ENCODE measurements at places on chromosomes 3 and 15.

GRCh38 chr3:32819551-32820348 is 2.0 kb downstream of the TRIM71 start:
- no peak for DNase-seq

- DNase-seq = peak; percentile 41
Measured at GRCh38 chr3:123687286-123687685, 102.4 kb upstream of the HACD2 start.

GRCh38 chr3:141308588-141309218 is 59.6 kb upstream of the ZBTB38 start:
- peak; percentile 76 for DNase-seq

DNA sequence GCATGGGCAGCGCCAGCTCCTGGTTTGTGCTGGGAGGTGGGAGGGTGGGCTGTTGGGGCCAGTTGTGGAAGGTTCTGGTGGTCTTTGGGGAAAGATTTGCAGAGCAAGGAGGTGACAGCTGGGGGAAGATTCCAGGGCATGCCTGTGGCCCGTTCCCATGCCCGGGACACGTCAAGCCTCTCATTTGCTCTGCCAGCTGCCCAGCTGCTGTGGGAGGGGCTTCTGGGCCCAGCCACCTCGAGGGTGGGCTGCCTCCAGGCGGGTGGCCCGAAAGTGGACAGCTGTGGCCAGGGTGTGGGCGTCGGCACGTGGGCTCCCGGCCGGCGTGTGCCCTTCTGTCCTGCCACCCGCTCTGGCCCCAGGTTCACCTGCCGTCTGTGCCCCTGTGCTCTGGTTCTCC is 17.2 kb downstream of the PLXNA1 start:
- no peak for DNase-seq

GRCh38 chr3:63963496-63963895 is 51.3 kb upstream of the SCAANT1 start:
- no peak for DNase-seq

GRCh38 chr3:157151151-157151550 is 8.8 kb downstream of the CCNL1 start:
- no peak for DNase-seq

DNA sequence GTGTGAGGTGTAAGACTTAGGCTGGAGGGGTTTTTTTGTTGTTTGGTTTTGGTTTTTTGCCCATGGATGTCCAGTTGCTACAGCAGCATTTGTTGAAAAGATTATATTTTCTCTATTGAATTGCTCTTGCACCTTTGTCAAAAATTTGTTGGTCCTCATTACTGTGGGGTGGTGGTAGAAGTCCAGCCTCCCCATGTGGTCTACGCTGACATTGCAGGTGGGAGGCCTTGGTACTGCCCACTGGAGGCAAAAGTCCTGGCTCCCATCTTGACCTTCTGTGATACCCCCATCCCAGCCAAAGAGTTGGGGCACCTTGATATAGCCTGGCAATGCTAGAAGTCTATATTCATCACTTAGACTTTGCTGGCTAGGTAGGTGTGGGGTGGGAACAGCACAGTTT is 5.4 kb upstream of the RAB6B start:
- no peak for DNase-seq

GRCh38 chr15:83107841-83108181 is 366 bp downstream of the TM6SF1 start:
- peak; percentile 22 for DNase-seq

GRCh38 chr3:195106418-195106906 is 164.5 kb downstream of the XXYLT1 start:
- peak; percentile 68 for DNase-seq

GRCh38 chr3:67622652-67623051 is 31.8 kb downstream of the SUCLG2 start:
- no peak for DNase-seq

DNA sequence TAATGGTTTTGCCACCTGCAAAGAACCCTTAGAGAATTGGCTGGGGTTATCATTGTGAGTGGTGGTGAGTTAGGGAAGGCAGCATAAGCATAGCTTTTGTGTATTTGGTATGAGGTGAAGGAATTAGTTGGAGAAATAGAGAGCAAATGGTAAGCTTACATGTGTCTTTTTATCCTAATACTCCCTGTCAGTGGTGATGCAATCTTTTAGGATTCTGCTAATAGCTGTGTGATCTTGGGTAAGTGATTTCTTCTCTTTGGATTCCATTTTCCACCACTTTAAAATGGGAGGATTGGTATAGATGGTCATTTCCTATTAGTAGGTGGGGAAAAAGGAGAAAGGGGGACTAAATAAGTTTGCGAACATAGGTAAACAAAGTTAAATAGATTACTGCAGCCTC is 30.9 kb downstream of the PIAS1 start:
- no peak for DNase-seq

DNA sequence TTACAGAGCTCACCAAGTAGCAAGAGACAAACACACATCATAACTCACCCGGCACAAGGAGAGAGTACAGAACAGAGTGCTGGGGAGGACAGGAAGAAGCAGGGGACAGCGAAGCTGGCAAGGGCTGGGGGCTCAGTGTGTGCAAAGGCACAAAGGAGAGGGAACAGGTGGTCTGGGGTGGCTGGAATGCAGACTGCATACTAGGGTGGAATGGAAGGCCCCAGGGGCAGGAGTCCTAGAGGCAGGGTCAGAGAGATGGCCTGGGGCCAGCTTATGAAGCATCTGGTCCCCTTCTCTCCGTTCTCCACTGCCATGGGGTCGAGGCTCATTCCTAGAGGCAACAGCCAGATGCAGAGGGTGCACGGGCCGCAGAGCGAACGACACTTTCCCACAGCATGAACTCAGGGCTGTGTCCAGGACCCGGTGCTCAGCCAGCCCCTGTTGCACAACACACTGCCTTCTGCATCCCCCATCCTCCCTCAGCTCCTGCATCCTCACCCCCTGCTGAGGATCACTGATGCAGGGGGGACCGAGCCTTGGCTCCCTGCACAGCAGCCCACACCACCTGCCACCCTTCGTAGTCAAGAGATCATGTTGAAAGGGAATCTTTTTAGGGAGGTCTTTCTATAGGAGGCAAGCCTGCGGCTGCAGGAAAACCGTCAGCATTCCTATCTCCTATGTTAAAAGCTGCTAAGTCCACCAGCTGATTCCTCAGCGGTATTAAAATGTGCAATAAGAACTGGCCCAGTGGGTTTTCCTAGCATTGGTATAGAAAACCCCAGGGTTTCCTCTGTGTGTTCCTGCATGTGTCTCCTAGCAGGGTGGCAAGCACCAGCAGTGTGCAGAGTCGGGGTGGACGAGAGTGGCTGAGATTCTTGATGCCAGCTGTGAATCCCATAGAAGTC is 293.5 kb downstream of the UACA start:
- no peak for DNase-seq

- peak; percentile 34 for DNase-seq
Measured at GRCh38 chr3:189236352-189236751, 64.6 kb downstream of the TPRG1 start.

- DNase-seq = no peak
Measured at GRCh38 chr3:56005196-56005805, 463.0 kb downstream of the ERC2 start.

- DNase-seq = no peak
Measured at GRCh38 chr3:151201051-151201730, 1.8 kb downstream of the GPR171 start.

- DNase-seq = no peak
Measured at GRCh38 chr3:13716540-13717221, 163.2 kb downstream of the WNT7A start.

- no peak for DNase-seq
Measured at GRCh38 chr3:33184863-33185262, 33.7 kb downstream of the SUSD5 start.

- DNase-seq = peak; percentile 73
Measured at GRCh38 chr3:32780735-32781210, 37.0 kb upstream of the TRIM71 start.

DNA sequence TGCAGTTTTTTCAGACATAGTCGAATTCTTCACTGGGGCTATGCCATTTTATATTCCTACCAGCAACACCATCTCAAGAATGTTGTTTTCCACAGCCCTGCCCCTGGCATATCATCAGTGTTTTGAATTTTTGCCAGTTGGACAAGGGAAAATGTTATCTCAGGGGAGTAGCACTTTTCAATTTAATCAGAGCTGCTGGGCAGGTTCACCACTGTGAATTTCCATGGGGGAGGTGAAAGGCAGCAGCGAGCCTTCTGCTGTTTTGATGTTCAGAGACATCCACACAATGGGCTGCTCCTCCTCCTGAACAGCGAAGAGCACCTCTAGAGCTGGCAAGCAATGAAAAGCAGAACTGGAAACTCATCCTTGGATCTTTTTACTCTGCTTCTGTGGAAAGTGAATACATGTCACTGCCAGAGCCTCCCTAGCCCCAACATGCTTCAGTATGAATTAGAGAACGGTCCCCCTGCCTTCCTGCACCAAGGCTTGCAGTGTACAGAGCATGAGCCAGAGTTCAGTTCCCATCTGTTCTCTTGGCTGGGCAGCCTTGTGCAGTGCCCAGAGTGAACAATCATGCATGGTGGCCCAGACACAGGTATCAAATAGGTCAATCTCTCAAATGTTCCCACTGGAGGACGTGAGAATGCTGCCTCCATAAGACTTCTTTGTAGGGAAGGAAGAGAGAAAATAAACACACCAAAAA is 56.1 kb upstream of the RAD18 start:
- DNase-seq = no peak

DNA sequence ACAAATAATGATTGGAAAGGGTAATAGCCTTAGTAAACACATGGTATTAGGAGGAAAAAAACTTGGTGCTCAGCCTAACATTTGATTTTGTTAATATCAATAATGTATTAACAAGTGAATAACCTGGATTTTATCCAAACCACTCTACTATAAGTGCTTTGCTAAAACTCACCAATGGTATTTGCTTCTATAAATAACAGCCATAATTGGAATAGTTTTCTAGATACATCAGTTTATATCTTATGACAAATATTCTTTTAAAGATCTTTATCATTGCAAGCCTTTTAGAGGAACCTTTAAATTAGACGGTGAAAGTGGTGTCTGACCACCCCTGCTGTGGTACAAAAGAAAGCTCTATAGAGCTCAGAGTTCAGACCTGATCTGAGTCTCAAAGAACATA is 123.9 kb downstream of the SHOX2 start:
- DNase-seq = no peak

DNA sequence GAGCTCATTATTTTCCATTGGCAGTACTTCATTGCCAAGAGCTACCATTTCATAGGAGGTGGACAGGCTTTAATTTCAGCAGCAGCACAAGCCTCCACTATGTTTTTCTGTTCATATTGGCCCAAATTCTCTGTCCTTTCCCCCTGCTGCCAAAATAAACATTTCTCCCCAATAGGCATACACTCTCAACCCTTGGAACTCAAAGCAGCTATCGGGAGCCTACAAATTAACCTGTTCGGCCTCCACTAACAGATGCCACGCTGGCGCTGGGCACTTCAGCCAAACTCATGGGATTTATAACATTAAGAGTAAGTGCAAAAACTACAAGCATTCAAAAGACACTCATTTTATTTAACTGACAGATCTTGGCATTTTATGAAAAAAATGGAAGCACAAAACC is 95.7 kb downstream of the NSUN3 start:
- no peak for DNase-seq

- no peak for DNase-seq
Measured at GRCh38 chr15:94130504-94130903, 100.9 kb upstream of the MCTP2 start.

- no peak for DNase-seq
Measured at GRCh38 chr3:54122324-54123002, at the start of gene CACNA2D3. TSS of gene CACNA2D3 (plus strand) at chr3:54122552.

GRCh38 chr3:121567649-121568048 is at the start of gene ARGFX:
TSS of gene ARGFX (plus strand) at chr3:121567949. CDS start at chr3:121570714, 2,765 bp downstream.
- DNase-seq = no peak

- DNase-seq = no peak
Measured at GRCh38 chr3:58198362-58198761, 12.4 kb downstream of the DNASE1L3 start.

DNA sequence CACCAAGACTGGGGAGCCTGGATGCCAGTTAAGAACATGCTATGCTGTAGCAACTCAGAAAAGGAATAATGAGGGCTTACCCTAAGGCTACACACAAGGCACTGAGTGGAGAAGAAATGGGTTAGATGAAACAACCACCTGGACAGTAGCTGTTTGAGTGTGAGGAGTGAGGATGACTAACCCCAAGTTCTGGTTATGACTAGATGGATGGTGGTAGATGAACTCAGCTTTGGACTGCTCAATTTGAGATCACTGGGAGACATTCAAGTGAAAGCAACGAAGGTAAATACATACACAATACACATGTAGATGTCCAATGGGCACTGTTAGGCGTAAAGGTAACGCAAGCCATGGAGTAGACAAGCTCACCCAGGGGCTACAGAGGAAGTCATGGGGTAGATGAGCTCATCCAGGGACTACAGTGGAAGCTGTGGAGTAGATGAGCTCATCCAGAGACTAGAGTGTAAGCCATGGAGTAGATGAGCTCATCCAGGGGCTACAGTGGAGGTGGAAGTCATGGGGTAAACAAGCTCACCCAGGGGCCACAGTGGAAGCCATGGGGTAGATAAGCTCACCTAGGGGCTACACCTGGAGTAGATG is 98.3 kb downstream of the ANO10 start:
- DNase-seq = peak; percentile 16

- DNase-seq = no peak
Measured at GRCh38 chr3:63559884-63560283, 92.6 kb upstream of the SNTN start.

DNA sequence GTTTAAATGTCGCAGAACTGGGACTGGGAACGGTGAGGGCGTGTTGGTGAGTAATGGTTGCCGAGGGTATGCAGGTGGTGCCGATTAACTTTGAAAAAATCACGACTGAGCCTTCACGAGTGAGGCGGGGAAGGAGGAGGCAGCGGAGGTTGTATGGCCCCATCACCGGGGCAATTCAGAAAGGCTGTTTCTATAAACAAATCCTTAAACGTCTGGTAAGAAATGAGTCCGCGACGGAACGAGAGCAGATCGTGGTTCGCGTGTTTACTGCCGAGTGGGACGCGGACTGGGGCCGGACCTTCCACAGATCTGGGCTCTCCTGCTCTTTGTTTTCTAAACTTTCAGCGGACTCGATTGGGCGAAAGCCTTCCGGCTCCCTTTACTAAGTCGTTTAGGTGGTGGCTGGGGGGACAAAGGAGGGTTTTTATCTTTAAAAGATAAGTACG is 2.7 kb downstream of the IGF1R start:
- peak; percentile 17 for DNase-seq

DNA sequence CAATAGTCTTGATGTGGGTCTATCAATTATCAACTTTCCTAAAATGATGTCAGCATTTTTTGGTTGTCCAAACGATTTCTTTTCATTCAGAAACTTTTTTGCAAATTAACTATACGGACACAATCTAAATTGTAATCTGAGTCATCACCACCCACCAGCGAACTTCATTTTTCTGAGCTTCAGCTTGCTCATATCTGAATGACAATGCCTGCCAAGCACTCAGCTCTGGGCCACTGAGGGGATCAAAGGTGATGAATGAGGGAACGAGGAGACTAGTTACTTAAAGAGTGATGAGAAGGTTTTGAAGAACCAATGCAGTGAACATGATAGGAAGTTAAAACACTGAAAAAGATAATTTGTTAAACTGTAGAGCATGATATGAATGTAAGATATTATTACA is 14.9 kb upstream of the TBC1D23 start:
- no peak for DNase-seq

Measured in suppressor macrophage treated with lipopolysaccharide for 1 hour (primary cell).